ENCODE measurements at places on chromosomes 16 and 17.

- no peak for DNase-seq
Measured at GRCh38 chr17:2481760-2482159, 29.9 kb downstream of the METTL16 start.

GRCh38 chr17:79391376-79392233 lies 219.2 kb downstream of the RBFOX3 start:
- peak; percentile 85 for DNase-seq

DNA sequence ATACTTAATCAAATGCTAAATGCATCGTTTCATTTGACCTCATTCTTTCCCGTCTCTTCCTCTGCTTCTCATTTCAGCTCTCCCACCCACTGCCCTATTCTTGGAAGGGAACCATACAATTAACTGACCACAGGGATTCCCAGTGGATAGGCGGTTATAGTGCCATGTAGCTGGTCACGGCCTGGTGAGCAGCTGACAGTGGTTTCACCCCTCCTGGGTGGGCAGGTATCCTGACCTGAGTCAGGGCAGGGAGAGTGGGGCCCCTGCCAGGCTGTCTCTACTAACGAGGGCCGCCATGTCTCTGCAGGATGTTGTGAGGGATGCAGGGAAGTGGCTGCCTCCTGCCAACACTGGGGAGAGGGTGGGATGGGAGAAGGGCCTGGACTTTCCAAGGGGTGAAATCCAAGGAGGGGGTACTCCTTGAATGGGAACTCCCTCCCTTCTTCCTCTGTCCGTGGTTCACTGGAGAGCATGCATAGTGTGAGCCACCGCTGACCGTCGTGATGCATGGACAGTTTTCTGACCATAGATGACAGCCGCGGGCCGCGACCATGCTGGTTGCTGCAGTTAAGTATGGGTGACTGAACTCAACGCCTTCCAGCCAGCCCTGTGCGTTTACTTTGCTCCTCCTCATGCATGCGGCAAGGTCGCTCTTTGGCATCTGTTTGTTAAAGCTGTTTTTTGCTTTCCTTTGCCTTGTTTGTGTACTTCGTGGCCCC lies 95.9 kb downstream of the RPTOR start:
- no peak for DNase-seq

DNA sequence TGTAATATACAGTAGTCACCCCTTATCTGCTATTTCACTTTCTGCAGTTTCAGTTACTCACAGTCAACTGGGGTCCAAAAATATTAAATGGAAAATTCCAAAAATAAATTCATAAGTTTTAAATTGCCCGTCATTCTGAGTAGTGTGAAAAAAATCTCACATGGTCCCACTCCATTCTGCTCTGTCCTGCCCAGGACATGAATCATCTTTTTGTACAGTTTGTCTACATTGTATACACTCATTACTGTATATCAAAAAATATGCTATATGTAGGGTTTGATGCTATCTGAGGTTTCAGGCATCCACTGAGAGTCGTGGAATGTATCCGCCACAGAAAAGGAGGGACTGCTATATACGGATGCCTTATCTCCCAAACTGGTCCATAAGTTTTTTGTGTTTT lies 16.0 kb upstream of the APPBP2 start:
- DNase-seq, result no peak

GRCh38 chr17:78993241-78993956 lies 13.7 kb upstream of the LGALS3BP start:
- DNase-seq, result peak; percentile 83

DNA sequence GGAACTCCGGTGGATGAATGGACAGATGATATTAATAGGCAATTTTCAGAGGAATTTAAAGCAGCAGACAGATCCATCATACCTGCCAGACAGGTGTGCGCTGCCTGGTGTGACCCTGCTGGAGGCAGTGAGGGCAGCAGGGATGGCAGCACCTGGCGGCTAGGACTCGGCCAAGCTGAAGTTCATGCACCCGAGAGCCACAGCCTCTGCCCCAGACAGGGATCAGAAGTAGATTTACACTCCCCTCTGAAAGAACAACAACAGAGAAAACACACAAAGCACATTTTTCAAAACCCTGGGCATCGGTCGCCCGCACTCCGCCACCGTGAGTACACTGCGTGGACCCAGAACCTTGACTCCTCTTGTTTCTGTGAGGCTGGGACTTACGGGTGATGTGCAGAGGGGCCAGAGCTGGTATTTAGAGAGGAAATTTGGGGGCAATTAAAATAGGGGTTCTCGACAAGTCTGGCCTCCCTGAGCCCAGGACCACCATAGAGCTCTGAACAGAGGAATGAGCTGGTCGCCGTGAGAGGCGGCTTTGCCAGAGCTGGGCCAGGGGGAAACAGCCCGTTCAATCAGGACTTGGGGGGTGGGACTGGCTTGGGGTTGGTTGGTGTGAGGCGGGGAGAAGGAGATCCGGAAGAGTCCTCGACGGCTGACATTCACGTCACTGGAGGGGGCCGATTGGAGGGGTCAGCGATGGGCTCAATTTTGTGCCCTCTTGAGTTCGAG lies 101.0 kb downstream of the METRNL start:
- DNase-seq, result no peak
